ENCODE measurements at places on chromosomes 12 and 14.
A peak's percentile ranks its signal among the peaks of the same experiment; 100 is the strongest.

DNA sequence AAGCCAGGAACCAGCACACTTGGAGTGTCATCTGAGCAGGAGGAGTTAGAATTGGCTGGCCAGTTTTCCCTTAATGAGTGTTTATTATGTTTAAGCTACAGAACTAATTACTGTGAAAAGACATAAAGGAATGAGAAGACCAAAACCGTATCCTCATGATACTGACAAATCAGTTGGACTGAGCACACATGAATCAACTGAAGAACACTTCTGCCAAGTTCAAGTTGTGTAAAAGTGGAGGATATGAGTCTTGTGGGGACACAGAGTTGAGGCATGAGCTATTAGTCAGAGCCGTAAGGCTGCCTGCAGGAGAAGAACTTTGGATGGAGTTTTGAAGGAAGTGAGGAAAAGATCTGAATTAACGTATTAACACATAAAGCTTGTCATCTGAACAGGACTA, 43.1 kb downstream of the HMGA2 start:
- H3K4me3 ChIP-seq: peak overlapping the region; percentile 66
- H3K4me1 ChIP-seq: peaks cover 96% of the 10 kb centered on the region
- H3K36me3 ChIP-seq: peaks cover 71% of the 10 kb centered on the region
- peaks cover 2% of the 10 kb centered on the region for H3K27me3 ChIP-seq
- peak overlapping the region; percentile 91 for H3K27ac ChIP-seq

GRCh38 chr12:132275110-132275531, 54.3 kb downstream of the GALNT9 start:
- H3K27me3 ChIP-seq: peaks cover 35% of the 10 kb centered on the region
- H3K4me3 ChIP-seq: peak overlapping the region; percentile 66
- no peak overlapping the region for H3K27ac ChIP-seq
- no peaks in the 10 kb centered on the region for H3K36me3 ChIP-seq

GRCh38 chr12:68113644-68114043, 45.9 kb downstream of the IFNG start:
- H3K4me1 ChIP-seq: no peaks in the 10 kb centered on the region
- no peak overlapping the region for H3K27ac ChIP-seq
- no peak for DNase-seq
- H3K27me3 ChIP-seq: no peaks in the 10 kb centered on the region
- no peak overlapping the region for H3K4me3 ChIP-seq

- no peaks in the 10 kb centered on the region for H3K27me3 ChIP-seq
- no peaks in the 10 kb centered on the region for H3K36me3 ChIP-seq
- H3K4me1 ChIP-seq: no peaks in the 10 kb centered on the region
- H3K4me3 ChIP-seq: no peak overlapping the region
- H3K27ac ChIP-seq: no peak overlapping the region
- DNase-seq: no peak
Measured at GRCh38 chr12:30106204-30106965, 322.6 kb upstream of the TMTC1 start.

GRCh38 chr14:92276074-92276473, 46.9 kb upstream of the SLC24A4 start:
- DNase-seq: no peak
- H3K36me3 ChIP-seq: no peaks in the 10 kb centered on the region
- H3K27me3 ChIP-seq: peaks cover 44% of the 10 kb centered on the region
- no peak overlapping the region for H3K27ac ChIP-seq

DNA sequence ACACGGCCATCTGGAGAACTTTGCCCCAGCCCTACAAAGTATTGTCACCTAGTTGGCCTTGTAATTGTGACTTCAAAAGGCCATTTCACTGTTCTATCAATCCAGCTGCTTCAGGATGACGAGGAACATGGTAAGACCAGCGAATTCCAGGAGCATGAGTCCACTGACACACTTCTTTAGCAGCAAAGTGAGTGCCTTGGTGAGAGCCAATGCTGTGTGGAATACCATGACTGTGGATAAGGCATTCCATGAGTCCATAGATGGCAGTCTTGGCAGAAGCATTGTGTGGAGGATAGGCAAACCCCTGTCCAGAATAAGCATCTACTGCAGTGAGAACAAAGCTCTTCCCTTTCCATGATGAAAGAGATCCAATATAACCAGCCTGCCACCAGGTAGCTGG, 1009.1 kb upstream of the USP15 start:
- H3K36me3 ChIP-seq: no peaks in the 10 kb centered on the region
- H3K4me1 ChIP-seq: no peaks in the 10 kb centered on the region
- no peak overlapping the region for H3K27ac ChIP-seq
- no peak for DNase-seq

GRCh38 chr12:108788076-108788782, 56.9 kb upstream of the CORO1C start:
- peak overlapping the region; percentile 23 for H3K4me3 ChIP-seq
- DNase-seq: no peak
- peaks cover 14% of the 10 kb centered on the region for H3K27me3 ChIP-seq
- peak overlapping the region; percentile 40 for H3K27ac ChIP-seq

GRCh38 chr12:130212384-130212989, 50.2 kb downstream of the FZD10 start:
- peaks cover 12% of the 10 kb centered on the region for H3K36me3 ChIP-seq
- H3K4me1 ChIP-seq: no peaks in the 10 kb centered on the region
- no peaks in the 10 kb centered on the region for H3K27me3 ChIP-seq

DNA sequence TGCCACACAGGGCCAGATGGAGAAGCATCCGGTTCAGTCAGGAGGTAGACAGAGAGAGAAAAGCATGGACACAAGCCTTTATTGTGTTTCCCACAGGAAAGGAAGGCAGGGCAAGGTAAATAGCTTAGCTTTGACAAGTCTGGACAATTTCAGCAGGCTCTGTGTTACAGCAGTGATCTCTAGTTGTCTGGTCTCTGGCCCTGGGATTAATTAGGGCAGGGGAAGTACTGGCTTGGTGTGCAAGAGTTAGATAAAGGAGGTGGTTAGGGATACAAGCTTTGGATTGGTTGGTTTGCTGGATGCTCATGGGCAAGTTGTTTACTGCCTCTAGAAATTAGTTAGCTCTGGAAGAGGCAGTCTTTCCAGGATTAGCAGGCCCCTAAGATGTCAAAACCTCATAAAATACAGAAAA, 15.1 kb upstream of the NGDN start:
- no peak overlapping the region for H3K27ac ChIP-seq
- H3K4me3 ChIP-seq: no peak overlapping the region
- no peaks in the 10 kb centered on the region for H3K36me3 ChIP-seq
- no peaks in the 10 kb centered on the region for H3K4me1 ChIP-seq

DNA sequence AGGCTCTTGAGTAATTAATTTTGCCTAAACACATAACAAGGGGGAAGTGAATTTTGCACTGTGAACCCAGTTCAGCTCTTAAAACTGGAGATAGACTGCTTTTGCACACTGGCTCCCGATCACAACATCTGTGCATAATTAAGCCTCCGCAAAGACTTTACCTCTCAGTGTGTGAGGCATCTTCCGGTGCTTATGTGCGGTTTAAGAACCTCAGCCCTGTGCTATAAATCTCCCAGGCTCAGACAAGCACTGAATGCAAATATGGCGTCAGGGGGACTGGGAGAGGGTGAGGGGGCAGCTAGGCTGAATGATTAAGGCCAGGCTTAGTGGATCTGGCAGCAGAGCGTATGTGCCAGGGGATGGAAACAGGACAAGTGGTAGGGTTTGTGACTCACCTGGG, 103.3 kb downstream of the ADCK1 start:
- peak; percentile 44 for DNase-seq
- H3K27me3 ChIP-seq: peaks cover 1% of the 10 kb centered on the region
- peaks cover 21% of the 10 kb centered on the region for H3K4me1 ChIP-seq
- no peak overlapping the region for H3K4me3 ChIP-seq
- no peaks in the 10 kb centered on the region for H3K36me3 ChIP-seq
- H3K27ac ChIP-seq: no peak overlapping the region

GRCh38 chr12:89524541-89525304, at the start of gene GALNT4:
Gene GALNT4 (minus strand): TSS chr12:89524796. CDS start chr12:89524549, 247 bp downstream.
- peaks cover 47% of the 10 kb centered on the region for H3K4me1 ChIP-seq
- H3K27ac ChIP-seq: peak within 1 kb of the TSS; percentile 94
- H3K36me3 ChIP-seq: peaks cover 17% of the 10 kb centered on the region
- DNase-seq: peak; percentile 80
- H3K27me3 ChIP-seq: peaks cover 2% of the 10 kb centered on the region

GRCh38 chr12:72057330-72057914, 118.8 kb downstream of the TPH2 start:
- H3K4me1 ChIP-seq: peaks cover 17% of the 10 kb centered on the region
- H3K27ac ChIP-seq: no peak overlapping the region
- peaks cover 1% of the 10 kb centered on the region for H3K27me3 ChIP-seq
- DNase-seq: peak; percentile 2
- no peak overlapping the region for H3K4me3 ChIP-seq

- DNase-seq: no peak
- peak overlapping the region; percentile 55 for H3K27ac ChIP-seq
- H3K4me1 ChIP-seq: peaks cover 76% of the 10 kb centered on the region
- peak overlapping the region; percentile 97 for H3K4me3 ChIP-seq
- peaks cover 15% of the 10 kb centered on the region for H3K36me3 ChIP-seq
- no peaks in the 10 kb centered on the region for H3K27me3 ChIP-seq
Measured at GRCh38 chr12:106134294-106134949, 4.3 kb downstream of the NUAK1 start.

GRCh38 chr12:121801595-121802484, 2.0 kb upstream of the SETD1B start:
- H3K4me3 ChIP-seq: peak overlapping the region; percentile 94
- DNase-seq: no peak
- peaks cover 58% of the 10 kb centered on the region for H3K4me1 ChIP-seq
- H3K27ac ChIP-seq: peak overlapping the region; percentile 95
- no peaks in the 10 kb centered on the region for H3K27me3 ChIP-seq
- peaks cover 16% of the 10 kb centered on the region for H3K36me3 ChIP-seq

DNA sequence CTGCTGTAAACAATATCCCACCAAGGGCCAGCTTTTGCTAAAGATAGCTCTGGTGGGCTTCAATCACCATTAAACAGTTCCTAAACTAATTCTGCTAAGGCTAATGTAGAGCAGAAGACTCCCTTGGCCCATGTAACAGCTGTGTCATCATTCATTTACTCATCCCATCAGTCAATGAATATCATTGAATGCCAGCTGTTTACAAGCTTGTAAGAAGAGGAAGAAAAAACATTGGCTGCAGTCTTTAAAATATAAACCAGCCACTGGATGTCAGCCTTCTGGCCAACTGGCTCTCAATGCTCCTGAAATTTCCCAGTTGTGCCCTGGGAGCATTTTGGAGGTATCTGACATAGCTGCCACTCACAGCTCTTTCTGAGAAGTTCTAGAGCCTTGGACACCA, 18.0 kb upstream of the MAP3K9 start:
- no peaks in the 10 kb centered on the region for H3K27me3 ChIP-seq
- H3K36me3 ChIP-seq: no peaks in the 10 kb centered on the region
- peak; percentile 27 for DNase-seq
- no peak overlapping the region for H3K4me3 ChIP-seq
- H3K4me1 ChIP-seq: peaks cover 10% of the 10 kb centered on the region

DNA sequence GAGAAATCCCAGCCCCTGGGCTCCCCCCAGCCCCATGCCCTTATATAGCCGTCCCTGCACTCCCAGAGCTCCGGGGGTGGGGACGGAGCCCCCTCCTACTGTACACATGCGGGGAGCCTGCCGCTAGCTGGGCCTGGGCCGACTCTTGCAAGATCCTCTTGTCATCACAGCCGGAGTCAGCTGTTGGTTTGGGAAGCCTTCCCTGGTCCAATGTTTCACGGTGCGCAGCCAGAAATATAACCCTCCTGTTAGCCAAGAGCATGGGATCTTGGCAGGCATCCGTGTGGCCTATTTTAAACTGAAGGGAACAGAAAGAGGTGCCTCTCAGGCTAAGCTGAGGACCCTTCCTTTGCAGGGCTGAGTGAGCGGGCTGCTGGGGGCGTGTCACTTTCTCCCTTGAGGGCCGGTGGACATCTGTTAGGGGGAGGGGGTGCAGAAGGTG, 175.3 kb downstream of the TSPAN9 start:
- peaks cover 8% of the 10 kb centered on the region for H3K4me1 ChIP-seq
- H3K27me3 ChIP-seq: peaks cover 3% of the 10 kb centered on the region
- no peak for DNase-seq
- H3K27ac ChIP-seq: no peak overlapping the region
- no peaks in the 10 kb centered on the region for H3K36me3 ChIP-seq

DNA sequence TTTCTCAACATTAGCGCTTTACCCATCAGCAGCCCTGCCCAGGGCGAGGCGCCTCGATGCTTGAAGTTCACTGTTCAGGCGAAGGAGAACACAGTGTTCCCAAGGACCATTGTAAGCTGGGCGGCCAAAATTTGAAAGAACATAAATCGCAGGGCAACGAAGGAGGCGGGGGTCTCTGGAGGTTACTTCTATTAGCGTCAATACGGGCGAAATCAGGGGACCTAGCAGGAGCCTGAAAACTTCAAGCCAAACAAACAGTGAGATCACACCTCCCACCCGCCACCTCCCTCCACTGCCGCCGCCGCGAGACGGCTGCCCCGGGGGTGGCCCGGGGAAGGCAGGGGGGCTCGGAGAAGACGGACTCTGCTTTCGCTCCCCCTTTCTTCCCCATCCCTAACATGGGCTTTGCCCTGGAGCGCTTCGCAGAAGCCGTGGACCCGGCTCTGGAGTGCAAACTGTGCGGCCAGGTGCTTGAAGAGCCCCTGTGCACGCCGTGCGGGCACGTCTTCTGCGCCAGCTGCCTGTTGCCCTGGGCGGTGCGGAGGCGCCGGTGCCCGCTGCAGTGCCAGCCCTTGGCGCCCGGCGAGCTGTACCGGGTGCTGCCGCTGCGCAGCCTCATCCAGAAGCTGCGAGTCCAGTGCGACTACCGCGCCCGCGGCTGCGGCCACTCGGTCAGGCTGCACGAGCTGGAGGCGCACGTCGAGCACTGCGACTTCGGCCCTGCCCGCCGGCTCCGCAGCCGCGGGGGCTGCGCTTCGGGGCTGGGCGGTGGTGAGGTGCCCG, at the start of gene PDZRN4:
PDZRN4 (plus strand) TSS at position 263 of the 783 bp plus-strand sequence.
- no peak for DNase-seq
- H3K4me3 ChIP-seq: no peak within 1 kb of the TSS
- peaks cover 3% of the 10 kb centered on the region for H3K27me3 ChIP-seq
- no peaks in the 10 kb centered on the region for H3K4me1 ChIP-seq
- H3K36me3 ChIP-seq: peaks cover 4% of the 10 kb centered on the region

DNA sequence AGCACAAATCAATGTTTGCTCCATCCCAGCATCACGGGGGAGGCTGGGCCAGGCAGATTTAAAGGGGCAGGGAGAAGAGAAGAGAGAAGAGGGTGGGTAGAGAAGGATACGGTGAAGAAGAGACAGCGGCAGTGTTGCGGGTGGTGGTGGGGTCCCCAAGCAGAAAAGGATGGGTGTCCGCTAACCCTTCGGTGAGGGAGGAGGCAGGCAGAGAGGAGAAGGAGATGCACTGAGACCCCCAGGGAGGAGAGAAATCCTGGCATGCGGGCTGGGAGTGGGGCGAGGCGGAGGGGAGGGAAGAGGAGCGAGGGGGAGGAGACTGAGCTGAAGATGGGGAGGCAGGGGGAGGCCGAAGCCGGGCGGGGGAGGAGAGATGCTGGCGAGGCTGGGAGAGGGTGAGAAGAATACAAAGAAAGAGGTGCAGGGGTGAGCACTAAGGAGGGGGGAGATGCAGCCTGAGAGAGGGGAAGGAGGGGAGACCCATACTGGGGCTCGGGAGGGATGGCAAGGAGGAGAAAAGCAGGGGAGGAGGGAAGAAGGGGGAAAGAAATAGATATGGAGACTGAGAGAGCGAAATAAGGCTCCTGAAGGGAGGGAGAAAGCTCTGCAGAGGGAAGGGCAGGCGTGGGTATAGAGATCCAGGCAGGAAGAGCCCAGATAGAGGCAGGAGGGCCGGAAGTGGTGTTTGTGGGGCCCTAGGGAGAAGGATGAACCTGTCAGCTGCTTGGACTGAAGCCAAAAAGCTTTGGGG, at the start of gene JPH4:
JPH4 (minus strand) TSS at position 231 of the 751 bp plus-strand sequence. CDS start 1,337 bp downstream, outside the sequence.
- DNase-seq: no peak
- H3K27ac ChIP-seq: no peak within 1 kb of the TSS

All from HFFc6 (cell line).